ENCODE measurements at places on chromosomes 7 and 10.

- DNase-seq, result no peak
Measured at GRCh38 chr7:14905764-14906163, 3.2 kb upstream of the DGKB start.

GRCh38 chr7:113159746-113160339, 41.5 kb upstream of the SMIM30 start:
- no peak for DNase-seq

GRCh38 chr7:2185715-2186114, 47.0 kb downstream of the MAD1L1 start:
- DNase-seq, result no peak

DNA sequence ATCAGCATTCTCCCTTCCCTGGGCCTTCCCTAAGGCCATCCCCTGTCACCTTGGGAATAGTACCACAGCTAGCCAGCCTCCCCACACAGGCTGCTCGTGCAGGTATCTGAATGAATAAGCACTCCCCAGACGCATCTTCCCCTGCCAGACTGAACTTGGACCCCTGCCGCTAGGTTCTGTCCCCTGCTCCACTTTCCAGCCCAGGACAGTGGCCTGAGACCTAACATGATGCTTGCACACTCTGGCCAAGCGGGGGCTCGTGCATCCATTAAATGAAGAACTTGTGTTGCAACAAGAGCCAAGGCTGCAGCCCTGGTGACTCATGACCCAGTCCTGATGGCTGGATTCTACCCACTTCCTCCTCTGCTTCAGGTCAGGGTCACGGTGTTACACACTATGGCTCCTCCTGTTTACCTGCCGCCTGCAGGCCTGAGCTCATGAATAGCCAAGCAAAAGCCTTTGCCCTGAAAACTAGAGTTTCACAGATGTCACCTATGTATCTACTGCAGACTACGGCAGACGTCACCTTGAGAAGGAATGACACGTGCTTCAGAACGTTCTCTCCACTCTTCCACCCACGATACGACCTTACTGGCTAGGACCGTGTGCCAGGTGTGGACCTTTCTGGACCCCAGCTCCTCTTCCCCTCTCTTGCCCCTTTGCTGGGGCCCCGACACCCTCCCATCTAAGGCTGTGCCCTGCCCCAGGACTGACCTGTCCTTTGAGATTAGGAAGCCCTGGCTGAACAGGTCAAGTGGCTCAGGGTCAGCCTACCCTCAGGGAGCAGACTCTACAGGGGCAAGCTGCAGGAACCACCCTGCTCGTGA, 6.5 kb downstream of the ASB13 start:
- DNase-seq, result no peak

- DNase-seq, result no peak
Measured at GRCh38 chr7:69439636-69440325, 158.5 kb upstream of the AUTS2 start.

DNA sequence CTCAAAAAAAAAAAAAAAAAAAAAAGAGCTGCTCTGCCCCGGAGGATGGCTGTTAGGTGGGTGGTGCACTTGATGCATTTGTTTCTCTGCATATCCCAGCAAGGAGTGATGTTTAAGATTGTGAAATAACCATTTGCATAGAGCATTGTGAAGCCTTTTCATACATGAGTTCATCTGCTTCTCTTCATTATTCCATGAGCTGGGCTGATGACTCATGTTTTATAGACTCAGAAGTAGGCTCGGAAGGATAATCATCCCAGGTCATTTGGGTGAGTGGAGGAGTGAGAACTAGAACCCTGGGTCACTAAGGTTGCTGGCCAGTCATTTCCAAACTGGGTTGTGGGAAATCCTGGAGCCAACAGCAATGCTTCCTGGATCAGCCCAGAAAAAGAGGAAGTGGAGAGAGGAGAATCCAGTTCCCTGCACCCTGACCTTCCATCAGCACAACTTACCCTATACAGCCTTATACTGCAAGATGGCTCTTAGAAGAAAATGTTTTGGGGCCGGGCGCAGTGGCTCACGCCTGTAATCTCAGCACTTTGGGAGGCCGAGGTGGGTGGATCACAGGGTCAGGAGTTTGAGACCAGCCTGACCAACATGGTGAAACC, 45.3 kb downstream of the TACC2 start:
- DNase-seq, result no peak

DNA sequence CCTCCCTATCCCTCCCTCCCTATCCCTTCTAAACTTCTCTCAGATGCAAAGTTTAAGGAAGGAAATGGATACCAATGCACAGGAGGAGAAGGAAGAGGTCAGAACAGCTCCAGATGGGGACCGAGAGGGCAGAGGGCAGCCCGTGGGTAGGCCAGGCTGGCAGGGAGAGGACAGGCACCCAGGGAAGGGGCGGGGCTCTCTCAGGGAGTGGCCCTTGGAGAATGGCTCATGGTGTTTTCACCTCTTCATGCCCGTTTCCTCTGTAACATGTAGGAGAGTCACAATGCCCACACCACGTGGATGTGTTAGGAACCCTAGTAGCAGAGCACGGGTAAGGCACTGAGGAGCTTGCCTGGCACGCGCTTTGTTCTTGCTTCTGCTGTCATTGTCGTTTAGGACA, 264.5 kb downstream of the CELF2 start:
- no peak for DNase-seq

GRCh38 chr7:51226063-51226755, 90.4 kb downstream of the COBL start:
- no peak for DNase-seq

DNA sequence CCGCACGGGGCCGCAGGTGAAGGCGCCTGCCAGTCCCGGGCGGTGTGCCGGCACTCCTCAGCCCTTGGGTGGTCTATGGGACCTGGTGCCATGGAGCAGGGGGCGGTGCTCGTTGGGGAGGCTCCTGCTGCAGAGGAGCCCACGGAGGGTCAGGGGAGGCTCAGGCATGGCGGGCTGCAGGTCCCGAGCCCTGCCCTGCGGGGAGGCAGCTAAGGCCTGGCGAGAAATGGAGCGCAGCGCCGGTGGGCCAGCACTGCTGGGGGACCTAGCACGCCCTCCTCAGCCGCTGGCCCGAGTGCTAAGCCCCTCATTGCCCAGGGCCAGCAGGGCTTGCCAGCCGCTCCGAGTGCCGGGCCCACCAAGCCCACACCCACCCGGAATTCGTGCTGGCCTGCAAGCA, 18.9 kb downstream of the AKR1E2 start:
- no peak for DNase-seq

DNA sequence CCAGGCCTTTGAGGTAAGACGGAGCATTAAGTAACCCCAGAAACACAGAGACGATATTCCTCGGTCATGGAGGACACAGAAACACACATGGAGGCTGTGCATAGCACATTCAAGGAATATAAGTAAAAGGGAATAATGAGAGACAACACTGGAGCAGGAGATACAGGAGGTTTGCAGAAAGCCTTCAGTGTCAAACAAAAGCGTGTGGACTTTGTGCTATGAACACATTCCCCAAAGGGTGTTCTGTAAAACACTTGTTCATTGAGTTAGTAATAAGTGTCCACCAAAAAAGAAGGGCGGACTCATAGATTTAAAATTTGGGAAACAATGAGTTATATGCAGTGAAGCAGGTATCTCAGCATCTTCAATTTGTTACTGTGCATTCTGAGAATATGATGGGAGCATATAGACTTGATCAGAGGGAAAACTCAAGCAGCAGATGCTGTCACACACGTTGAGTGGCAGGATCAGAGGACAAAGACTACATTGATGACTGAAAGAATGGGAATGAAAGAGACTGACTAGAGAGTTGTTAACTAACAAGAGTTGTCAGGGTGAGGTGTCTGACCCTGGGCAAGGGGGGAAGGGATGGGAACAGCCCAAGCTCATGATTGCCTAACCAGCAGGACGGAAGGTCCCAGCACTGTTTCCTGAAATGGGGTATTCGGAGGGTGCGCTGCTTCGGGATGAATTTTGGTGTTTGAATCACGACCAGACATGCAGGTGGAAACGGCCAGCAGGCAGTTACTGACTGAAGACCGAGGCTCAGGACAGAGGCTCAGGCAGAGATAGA, 85.2 kb upstream of the VIPR2 start:
- DNase-seq, result no peak

- peak; percentile 24 for DNase-seq
Measured at GRCh38 chr7:73822319-73823173, 8.2 kb upstream of the CLDN4 start.

GRCh38 chr7:143504215-143504936, 26.7 kb downstream of the TAS2R41 start:
- DNase-seq, result no peak

GRCh38 chr10:107611115-107611514, 446.6 kb upstream of the SORCS1 start:
- no peak for DNase-seq

Measured in upper lobe of left lung (tissue), 6 donors.